ENCODE measurements at places on chromosomes 1 and 21.

- no peak for DNase-seq
Measured at GRCh38 chr1:112454316-112454715, 54.4 kb upstream of the WNT2B start.

GRCh38 chr1:101363891-101364318 lies 127.1 kb downstream of the S1PR1 start:
- no peak for DNase-seq

GRCh38 chr1:231918239-231919015 lies 291.8 kb downstream of the DISC1 start:
- DNase-seq, result no peak

DNA sequence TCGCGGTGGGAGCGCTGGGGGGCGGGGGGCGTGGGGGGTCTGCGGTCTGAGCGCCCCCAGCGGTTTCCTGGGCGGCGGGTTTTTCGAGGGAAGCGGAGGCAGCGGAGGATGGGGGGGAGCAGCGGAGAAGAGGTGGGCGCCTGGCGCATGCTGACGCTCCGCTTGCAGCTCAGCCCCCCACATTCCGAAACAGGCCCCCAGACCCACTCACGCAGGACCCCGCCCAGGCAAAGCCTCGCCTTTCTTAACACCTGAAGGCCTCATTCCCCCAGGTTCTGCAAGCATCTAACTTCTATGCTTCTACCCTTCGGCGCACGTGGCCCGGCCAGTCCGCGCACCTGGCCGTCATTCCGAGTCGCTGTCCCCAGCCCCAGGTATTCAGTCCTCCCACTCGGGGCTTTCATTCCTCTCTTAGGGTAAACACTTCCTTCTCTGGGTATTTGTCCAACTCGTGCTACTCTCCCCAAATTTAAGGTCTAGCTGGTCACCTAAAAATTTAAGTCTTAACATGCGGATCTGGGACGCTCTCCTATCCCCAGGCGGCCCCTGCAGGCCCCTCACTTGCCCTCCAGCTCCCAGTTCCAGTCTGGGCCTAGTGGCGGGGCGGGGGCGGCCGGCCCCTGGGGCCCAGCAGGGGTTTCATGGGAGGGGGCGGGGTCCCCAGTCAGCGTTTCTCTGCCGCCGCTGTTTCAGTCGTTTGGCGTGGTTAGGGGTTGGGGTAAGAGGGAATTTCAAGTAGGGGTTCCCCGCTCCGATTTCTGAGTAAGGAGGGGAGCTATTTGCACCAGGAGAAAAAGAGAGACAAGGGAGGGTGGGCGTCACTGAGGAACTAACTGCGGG lies 2.8 kb upstream of the ZBTB7B start:
- DNase-seq, result no peak

- no peak for DNase-seq
Measured at GRCh38 chr1:172557270-172557669, 24.3 kb downstream of the SUCO start.

DNA sequence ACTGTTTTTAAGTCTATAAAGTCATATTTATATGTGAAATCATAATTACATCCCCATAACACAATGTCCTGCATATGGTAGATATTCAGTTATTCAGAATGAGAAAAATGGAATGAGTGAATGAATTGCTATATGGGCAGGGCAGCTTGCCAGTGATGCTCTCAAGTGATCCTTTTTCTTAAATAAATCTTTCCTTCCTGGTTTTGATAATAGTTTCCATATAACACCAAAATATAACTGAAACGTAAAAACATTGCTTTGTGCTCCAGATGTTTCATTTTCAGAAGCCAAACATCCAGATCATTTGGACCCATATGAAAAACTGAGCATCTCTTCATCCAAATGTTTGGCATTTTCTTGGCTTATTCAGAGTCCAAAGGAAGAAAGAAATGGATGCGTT lies 30.2 kb upstream of the RGS8 start:
- DNase-seq, result no peak

DNA sequence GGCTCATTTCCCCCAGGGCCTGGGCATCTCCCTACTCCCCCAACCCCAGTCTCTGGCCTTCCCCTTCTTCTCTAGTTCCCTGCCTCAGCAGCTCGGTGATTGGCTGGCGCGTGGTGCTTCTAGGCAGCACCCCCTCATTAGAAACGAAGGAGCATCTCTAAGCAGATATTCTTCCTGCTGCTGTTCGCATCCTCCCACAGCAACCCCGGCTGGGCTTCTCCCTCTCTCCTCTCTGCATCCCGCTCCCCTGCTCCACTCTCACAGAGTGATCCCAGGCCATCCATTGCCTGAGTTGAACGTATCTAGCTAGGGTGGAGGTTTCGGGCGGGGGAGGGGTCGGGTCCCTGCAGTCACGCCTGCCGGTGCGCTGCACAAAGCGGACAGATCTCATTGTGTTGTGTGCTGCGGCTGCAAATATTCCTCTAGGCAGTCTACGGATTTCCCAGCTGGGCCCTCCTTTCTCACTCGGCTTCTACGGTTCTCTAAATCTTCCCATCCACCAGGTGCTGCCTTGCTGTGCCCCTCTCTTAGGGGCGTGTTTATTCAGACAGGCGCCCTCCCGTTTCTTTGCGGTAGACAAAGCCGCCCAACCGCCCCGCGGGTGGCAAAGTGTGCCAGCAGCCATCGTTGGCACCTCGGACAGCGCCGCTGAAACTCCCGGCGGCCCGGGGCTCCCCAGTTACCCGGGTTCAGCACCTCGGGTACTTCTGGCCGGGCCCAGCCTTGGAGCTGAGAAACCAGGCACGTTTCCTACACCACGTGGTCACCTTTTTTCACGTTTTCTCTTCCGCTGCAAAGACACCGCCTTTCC lies 2.2 kb downstream of the CACNA1E start:
- DNase-seq, result no peak

GRCh38 chr1:64033667-64034220 lies 169.7 kb upstream of the UBE2U start:
- DNase-seq, result no peak

- no peak for DNase-seq
Measured at GRCh38 chr1:55352080-55352810, 137.1 kb upstream of the USP24 start.

DNA sequence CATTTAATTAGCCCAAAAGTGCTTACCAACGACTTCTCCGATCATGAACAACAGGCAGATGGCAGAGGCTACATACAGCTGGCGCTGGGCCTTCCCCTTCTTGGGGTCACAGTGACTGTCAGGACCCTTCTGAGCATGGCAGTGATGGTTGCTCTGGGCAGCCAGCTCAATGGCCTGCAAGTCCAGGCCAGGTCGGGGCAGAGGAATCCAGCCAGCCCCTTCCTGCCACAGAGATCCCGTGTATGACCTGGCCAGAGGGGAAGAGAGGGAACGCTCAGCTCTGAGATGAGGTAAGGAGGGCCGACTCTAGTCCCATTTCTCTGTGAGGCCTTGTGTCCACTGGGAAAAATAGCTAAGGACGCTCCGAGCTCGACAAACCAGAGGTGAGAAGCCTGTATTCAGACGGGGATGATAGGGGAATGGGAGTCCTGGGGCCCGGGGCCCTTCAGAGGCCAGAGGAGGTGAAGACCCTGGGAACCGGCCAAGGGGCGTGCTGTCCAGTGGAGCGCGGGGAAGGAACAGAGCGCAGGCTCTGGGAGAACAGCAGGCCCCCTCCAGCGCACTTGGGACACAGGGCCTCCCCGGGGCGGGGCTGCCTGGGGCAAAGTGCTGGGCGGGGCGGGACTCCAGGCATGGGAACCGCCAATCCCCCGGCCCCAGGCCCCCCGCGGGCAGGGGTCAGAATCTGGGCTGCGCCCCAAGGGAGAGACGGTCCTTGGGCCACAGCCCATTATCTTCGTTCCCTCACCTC lies 772 bp downstream of the SLC30A2 start:
- DNase-seq, result no peak

DNA sequence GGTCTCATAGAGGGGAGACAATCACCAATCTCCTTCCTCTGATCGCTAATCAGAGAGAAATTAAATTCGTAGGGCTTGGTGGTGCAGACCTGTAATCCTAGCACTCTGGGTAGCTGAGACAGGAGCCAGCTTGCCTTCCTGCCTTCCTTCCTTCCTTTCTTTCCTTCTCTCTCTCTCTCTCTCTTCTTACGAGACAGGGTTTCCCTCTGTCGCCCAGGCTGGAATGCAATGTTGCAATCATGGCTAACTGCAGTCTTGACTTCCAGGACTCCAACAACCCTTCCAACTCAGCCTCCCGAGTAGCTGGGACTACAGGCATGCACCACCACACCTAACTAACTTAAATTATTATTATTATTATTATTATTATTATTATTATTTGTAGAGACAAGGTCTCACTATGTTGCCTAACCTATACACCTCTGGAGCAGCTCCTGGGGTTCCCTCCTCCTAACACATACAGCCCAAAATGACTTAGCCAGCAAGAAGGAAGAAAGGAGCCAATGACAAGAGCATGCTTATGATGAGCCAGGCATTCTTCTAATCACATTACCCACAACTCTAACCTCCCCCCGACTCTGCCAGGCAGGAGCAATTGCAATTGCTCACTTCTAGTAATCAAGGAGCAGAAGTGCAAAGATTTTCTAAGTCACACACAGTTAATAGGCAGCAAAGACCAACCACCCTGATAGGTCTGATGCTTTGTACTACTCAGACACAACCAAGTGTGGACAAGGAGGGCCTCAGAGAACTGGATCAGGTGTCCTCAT lies 105.4 kb upstream of the F3 start:
- DNase-seq, result no peak

DNA sequence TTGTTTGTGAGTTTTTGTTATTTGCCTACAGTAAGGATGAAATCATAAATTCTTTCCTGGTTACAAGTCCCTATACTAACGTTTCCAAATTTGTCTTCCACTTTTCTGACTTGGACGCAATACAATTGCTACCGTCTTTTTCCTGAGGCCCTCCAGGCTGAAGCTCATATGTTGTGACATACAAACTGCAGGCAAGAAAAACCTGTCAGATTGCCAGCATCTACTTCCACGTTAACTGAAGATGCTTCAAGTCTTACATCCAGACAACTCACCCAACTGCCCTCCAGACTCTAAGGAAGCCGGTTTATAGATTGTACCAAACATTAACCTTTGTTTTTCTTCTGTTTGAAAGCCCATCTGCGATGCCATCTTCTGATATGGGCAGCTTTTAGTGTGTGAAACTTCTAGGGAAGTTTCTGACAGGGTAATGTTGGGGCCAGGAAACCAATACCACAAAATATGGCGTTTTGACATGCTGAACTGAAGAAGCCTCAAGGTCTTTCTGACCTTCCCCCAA lies 21.4 kb upstream of the RNF11 start:
- no peak for DNase-seq

- no peak for DNase-seq
Measured at GRCh38 chr1:8384088-8384487, 66.2 kb downstream of the SLC45A1 start.

DNA sequence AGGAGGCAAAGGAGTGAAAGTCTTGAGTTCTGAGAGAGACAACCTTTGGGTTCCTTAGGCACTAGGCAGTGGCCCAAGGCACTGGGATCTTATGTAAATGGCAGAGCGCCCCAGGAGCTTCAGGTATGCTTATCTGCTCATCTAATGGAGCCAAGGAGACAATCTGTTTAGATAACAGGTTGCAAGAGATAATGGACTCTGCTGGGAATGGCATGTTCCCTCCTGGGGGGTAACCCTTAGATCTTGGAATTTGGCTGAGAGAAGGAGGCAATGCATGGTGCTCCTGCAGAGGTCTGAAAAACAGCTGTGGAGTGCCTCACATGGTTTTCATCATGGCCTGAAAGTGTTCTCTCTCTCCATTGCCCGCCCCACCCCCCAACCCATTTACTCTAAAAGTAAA lies 44.1 kb upstream of the WLS start:
- DNase-seq, result no peak

- DNase-seq, result no peak
Measured at GRCh38 chr1:65469889-65470340, 49.4 kb downstream of the LEPR start.

DNA sequence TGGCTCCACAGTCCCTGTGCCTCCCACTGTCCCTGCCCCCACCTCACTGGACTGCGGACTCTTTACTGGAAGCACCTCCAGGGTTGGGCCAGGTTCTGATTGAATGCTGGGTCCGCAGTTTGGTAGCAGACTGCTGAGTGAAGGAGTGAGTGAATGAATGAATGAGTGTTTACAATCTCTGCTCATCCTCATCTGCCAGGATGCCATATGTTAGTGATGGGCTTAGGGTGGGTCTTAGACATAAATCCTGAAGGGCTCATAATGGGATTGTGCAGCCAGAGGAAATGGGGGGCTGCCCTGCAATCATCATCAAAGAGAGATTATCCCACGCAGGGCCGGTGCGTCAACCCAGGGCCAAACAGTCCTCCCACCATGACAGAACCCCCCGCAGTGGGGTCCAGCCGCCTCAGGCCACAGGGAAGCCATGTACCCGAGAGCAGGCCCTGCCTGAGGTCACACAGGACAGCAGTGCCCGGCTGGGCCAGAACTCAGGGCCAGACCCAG lies 26.1 kb downstream of the SLC1A7 start:
- DNase-seq, result no peak

- no peak for DNase-seq
Measured at GRCh38 chr1:51100264-51100880, 1.7 kb upstream of the C1orf185 start.

GRCh38 chr21:46138383-46138970 lies 16.9 kb downstream of the FTCD start:
- DNase-seq, result no peak

- no peak for DNase-seq
Measured at GRCh38 chr21:43334214-43334958, 92.5 kb downstream of the SIK1 start.

GRCh38 chr1:62897788-62898187 lies 113.9 kb downstream of the ATG4C start:
- no peak for DNase-seq

DNA sequence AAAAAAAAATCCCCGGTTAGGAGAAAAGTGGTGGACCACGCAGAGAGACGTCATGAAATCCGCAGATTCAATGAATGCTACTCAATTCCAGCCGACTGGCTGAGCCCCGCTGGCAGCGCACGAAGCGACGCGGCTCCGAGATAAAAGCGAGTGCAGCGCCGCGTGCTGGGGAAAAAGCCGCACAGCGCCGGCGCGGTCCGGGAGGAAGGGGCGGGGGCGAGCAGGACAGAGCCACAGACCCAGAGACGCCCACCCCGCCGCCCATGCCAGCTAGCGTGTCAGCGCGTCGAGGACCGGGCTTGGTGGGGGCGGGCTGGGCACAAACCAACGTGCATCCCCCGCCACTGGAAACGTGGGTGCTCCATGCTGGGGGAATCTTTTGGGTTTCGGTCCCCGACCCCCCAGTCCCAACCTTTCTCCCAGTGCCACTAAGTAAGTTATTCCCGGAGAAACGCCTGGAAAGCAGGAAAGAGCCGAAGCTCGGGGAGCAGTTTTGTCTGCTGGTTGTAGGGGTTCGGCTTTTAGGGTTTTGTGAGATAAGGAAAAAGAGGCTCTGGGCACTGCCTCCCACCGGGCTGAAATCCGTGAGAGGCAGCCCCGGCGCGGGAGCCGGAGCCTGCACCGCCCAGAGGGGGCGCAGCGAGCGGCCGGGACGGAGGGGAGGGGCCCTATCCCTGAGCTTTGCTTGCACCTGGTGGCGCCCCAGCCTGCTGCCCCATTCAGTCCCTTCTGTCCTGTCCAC lies at the start of gene KCNJ6:
KCNJ6 (minus strand) TSS at position 148 of the 742 bp plus-strand sequence. CDS start 75,775 bp downstream, outside the sequence.
- DNase-seq, result no peak

DNA sequence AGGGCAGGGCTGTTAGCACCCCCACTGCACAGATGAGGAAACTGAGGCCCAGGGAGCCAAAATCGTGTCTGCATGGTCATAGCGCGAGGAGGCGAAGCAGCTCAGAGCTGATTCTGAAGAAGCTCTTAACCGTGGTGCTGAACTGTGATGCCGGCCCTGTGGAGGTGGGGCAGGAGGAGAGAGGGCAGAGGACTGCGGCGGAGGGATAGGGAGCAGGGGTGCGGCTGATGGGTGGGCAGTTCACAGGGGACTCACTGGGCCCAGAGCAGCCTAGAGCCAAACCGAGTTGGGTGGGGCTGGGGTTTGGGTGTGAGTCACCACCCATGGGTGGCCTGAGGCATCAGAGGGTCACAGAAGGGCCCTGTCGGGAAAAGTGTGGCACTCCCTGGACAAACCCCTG lies 74.7 kb downstream of the RAP1GAP start:
- DNase-seq, result no peak
